ENCODE measurements at places on chromosomes 16 and 17. TPM values are rescaled to one million over a fixed set of nuclear protein-coding genes. Genes with fewer than 3 reads are reported as not detected.

- H3K36me3 ChIP-seq = no peaks in the 10 kb centered on the region
- H3K27me3 ChIP-seq = peaks cover 2% of the 10 kb centered on the region
- H3K4me1 ChIP-seq = no peaks in the 10 kb centered on the region
- H3K4me3 ChIP-seq = no peak overlapping the region
- H3K27ac ChIP-seq = no peak overlapping the region
These were observed 3.6 kb upstream of the RCVRN start for GRCh38 chr17:9908649-9909042.

DNA sequence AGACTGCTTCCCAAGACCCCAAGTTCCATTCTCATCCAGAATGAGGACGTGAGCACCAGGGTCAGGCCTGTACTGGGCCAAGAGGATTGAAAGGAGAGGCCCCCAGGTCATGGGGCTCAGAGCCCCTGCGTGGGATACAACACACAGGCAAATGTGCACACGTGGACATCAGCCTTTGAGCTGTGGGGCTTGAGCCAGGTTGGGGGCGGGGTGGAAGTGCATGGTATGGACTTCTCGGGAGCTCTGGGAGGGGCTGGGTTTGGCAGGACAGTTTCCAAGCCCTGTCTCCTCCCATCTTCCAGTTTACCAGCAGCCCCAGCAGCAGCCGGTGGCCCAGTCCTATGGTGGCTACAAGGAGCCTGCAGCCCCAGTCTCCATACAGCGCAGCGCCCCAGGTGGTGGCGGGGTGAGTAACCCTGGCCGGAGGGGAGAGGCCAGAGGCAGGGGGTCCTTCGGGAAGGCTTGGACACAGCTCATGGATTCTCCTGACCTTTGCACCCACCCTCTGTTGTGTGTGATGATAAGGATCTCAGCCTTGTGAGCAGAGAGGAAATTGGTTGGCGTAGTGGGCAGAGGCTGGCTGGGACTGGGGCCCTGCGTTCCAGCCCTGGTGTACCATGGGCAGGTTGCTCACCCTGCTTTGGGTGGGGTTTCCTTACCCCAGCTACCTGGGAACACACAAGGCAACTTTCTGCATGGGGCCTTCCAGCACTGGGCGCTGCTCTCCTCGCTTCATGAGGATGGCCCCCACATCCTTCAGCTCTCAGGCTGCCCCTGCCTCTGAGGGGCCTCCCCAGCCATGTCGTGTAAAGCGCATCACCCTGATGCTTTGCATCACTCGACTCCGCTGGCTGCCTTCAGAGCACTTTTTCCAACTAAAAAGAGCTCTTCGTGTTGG, 10.4 kb upstream of the LASP1NB start:
- peaks cover 16% of the 10 kb centered on the region for H3K27me3 ChIP-seq
- peaks cover 9% of the 10 kb centered on the region for H3K4me1 ChIP-seq
- peaks cover 39% of the 10 kb centered on the region for H3K36me3 ChIP-seq
- H3K4me3 ChIP-seq = no peak overlapping the region
- no peak overlapping the region for H3K27ac ChIP-seq

Gene ENPP7
- total RNA-seq = not detected

GRCh38 chr17:34797720-34798119, 163.5 kb downstream of the CCT6B start:
- no peak overlapping the region for H3K27ac ChIP-seq
- no peaks in the 10 kb centered on the region for H3K27me3 ChIP-seq
- H3K36me3 ChIP-seq = no peaks in the 10 kb centered on the region
- H3K4me3 ChIP-seq = no peak overlapping the region
- H3K4me1 ChIP-seq = no peaks in the 10 kb centered on the region

Gene SLC5A10
- 0.08 TPM for total RNA-seq

Gene SLC22A31
- 0.54 TPM for total RNA-seq

DNA sequence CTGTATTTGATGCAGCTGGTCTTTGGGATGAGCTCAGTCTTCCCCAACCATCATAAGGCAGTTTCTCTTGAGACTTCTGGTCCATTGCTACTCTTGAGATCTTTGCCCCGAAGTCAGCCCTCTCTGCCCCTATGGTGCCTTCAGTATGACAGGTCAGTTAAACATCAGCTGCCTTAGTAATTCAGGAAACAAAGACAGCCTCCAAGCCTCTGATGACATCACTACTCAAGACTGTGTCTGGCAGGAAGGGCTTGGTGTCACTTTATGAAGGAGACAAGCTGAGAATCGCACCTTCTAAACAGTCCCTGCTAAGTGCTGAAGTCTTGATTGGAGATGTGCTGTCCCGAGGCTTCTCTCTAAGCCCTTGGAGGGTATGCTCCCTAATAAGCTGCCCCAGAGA, 104.9 kb upstream of the TBX2 start:
- no peaks in the 10 kb centered on the region for H3K36me3 ChIP-seq
- H3K27me3 ChIP-seq = no peaks in the 10 kb centered on the region
- no peak for DNase-seq
- peak overlapping the region; percentile 52 for H3K27ac ChIP-seq
- H3K4me3 ChIP-seq = no peak overlapping the region

- H3K27me3 ChIP-seq = no peaks in the 10 kb centered on the region
- no peaks in the 10 kb centered on the region for H3K4me1 ChIP-seq
- no peak overlapping the region for H3K4me3 ChIP-seq
- DNase-seq = no peak
These were observed 32.3 kb upstream of the EMP2 start for GRCh38 chr16:10612649-10613179.

DNA sequence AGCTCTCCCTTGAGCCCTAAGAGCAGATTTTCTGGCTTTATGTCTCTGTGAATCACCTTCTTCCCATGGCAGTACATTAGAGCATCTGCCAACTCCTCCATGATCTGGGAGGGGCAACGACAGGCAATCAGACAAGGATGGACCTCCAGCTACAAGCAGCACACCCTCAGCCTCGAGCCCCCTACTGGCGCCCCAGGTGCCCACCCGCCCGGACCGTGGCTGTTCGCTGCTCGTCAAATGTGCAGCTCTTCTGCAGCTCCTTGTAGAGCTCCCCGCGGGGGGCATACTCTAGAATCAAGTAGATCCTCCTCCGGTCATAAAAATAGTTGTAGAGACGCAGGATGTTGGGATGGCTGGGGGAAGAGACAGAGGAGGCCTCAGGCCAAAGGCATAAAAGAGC, 3.8 kb downstream of the AURKB start:
- no peak for DNase-seq
- H3K4me1 ChIP-seq = peaks cover 26% of the 10 kb centered on the region
- peaks cover 11% of the 10 kb centered on the region for H3K36me3 ChIP-seq
- H3K27ac ChIP-seq = no peak overlapping the region
- H3K27me3 ChIP-seq = peaks cover 4% of the 10 kb centered on the region

GRCh38 chr16:66858740-66859396, 14.7 kb downstream of the CA7 start:
- no peak overlapping the region for H3K4me3 ChIP-seq
- no peak for DNase-seq
- no peaks in the 10 kb centered on the region for H3K27me3 ChIP-seq
- H3K36me3 ChIP-seq = no peaks in the 10 kb centered on the region

Measured in endothelial cell (in vitro differentiated cells).